ENCODE measurements at places on chromosomes 7 and 10. TPM values are rescaled to one million over a fixed set of nuclear protein-coding genes. Genes with fewer than 3 reads are reported as not detected.

DNA sequence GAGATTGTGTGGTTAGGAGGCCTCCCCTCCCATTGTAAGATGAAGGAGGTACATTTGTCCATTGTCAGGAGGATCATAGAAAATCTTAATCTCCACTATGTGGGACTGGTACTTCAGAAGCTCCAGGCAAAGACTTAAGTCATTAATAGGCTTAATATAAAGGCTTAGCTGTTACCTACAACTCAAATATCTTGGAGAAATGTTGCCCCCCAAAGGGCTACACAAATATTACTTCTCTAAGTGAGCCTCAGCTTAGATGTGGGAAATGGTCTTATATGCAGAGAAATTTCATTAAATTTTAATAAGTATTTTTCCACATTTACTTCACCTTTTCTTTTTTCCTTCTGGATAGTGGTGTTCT is 27.2 kb downstream of the TAS2R41 start:
- no peaks in the 10 kb centered on the region for H3K27me3 ChIP-seq
- peaks cover 10% of the 10 kb centered on the region for H3K4me1 ChIP-seq
- peaks cover 4% of the 10 kb centered on the region for H3K36me3 ChIP-seq
- no peak for DNase-seq
- no peak overlapping the region for H3K4me3 ChIP-seq

DNA sequence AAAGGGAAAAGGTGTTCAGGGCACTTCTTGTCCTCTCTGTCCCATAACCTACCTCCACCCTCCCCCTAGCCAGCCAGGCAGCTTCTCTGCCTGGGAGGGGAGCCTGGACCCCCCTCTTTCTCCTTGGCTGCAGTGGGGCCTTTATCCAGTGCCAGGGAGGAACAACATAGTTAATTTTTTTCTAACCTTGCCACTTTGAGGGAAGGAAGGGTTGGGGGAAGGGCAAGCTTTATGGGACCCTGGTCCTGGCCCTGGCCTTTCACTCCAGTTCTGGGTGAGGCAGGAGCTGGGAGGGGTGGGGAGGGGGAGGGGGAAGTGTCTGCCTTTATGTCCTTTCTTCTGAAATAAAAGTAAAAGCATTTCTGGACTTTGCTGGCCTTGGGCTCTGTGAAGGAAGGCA is 4.5 kb downstream of the VGF start:
- peaks cover 19% of the 10 kb centered on the region for H3K4me1 ChIP-seq
- H3K36me3 ChIP-seq = peaks cover 32% of the 10 kb centered on the region
- DNase-seq = no peak
- H3K27ac ChIP-seq = no peak overlapping the region
- peaks cover 26% of the 10 kb centered on the region for H3K27me3 ChIP-seq

DNA sequence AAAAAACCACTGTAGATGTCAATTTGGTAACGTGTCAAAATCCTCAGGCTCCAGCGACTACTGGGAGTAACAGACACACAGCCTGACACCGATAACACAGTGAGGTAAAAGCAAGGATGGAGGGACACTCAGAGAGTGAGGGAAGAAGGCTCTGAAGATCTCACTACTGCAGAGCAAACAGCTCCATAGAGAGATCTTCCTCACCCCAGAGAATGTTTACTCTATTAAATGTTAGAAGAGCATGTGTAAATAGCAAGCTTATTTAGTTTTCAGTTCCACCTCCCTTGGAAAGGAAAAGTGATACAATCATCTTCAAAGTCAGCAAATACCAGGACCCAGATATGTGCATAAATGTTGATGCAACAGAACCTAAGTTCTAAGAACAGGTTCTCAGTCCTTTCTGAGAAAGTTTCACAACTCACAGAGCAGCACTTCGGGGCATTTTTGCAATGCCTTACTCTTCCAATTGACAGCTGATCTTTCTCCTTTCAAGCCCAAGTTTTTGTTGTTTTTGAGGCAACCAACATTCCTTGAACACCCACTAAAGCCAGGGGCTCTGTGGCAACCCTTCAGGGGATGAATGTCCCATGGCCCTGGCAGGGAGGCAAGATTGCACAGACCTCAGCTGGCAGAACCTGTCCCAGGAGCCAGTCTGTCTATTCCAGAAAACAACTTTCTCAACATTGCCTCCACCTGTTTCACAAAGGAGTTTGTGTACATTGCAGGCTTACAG is 177.4 kb downstream of the SFMBT2 start:
- H3K4me3 ChIP-seq = no peak overlapping the region
- peaks cover 14% of the 10 kb centered on the region for H3K4me1 ChIP-seq
- DNase-seq = no peak

GRCh38 chr7:27345997-27346396 is 103.4 kb downstream of the EVX1 start:
- no peak overlapping the region for H3K4me3 ChIP-seq
- H3K36me3 ChIP-seq = no peaks in the 10 kb centered on the region
- peaks cover 15% of the 10 kb centered on the region for H3K27me3 ChIP-seq
- DNase-seq = no peak
- H3K27ac ChIP-seq = no peak overlapping the region

GRCh38 chr7:130880668-130881067 is 146.7 kb upstream of the KLF14 start:
- no peak for DNase-seq
- H3K27ac ChIP-seq = peak overlapping the region; percentile 59
- no peak overlapping the region for H3K4me3 ChIP-seq
- peaks cover 84% of the 10 kb centered on the region for H3K36me3 ChIP-seq
- peaks cover 64% of the 10 kb centered on the region for H3K4me1 ChIP-seq
- peaks cover 2% of the 10 kb centered on the region for H3K27me3 ChIP-seq

DNA sequence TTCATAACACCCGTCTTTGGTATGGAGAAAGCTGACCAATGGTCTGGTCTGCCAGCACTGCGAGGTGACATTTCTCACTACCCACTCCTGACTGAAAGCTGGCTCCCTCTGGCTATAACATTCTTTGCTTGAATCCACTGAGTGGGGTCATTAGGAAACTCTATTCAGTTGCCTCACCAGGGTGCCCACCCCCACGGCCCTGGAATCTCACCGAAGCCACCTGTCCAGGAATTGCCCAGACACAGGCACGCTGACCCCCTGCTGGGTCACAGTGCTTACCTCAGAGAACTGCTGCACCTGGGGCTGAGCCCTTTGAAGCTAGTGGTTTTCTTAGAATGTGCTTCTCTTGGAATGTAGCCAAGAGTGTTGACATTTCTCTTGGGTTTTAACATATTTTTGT is 28.6 kb downstream of the HECW1 start:
- peaks cover 20% of the 10 kb centered on the region for H3K27me3 ChIP-seq
- no peaks in the 10 kb centered on the region for H3K4me1 ChIP-seq
- no peak overlapping the region for H3K27ac ChIP-seq
- H3K36me3 ChIP-seq = no peaks in the 10 kb centered on the region
- no peak for DNase-seq

- peak overlapping the region; percentile 98 for H3K4me3 ChIP-seq
- DNase-seq = no peak
- H3K4me1 ChIP-seq = peaks cover 46% of the 10 kb centered on the region
- peaks cover 3% of the 10 kb centered on the region for H3K36me3 ChIP-seq
These were observed 2.7 kb downstream of the MXI1 start for GRCh38 chr10:110209926-110210673.

DNA sequence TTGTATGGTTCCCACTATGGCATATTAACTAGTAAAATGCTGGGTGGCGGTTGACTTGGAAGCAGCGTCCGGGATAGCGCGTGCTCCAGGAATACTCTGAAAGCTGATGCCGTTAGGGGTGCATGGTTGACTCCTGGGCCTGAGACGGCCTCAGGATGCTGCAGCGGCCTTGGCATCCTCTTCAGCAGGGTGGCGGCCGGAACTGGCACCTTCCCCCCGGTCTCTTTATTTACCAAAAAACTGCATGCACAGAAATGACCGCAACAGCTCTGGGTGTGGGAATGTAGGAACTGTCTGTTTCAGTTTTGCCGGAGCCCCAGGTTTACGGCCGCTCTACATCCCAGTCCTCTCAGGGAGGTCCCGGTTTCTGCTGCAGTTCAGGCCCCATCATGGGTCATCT is 28.8 kb downstream of the PFKP start:
- H3K27ac ChIP-seq = peak overlapping the region; percentile 87
- H3K36me3 ChIP-seq = peaks cover 56% of the 10 kb centered on the region
- no peaks in the 10 kb centered on the region for H3K27me3 ChIP-seq
- H3K4me3 ChIP-seq = no peak overlapping the region
- DNase-seq = no peak
- H3K4me1 ChIP-seq = peaks cover 68% of the 10 kb centered on the region

DNA sequence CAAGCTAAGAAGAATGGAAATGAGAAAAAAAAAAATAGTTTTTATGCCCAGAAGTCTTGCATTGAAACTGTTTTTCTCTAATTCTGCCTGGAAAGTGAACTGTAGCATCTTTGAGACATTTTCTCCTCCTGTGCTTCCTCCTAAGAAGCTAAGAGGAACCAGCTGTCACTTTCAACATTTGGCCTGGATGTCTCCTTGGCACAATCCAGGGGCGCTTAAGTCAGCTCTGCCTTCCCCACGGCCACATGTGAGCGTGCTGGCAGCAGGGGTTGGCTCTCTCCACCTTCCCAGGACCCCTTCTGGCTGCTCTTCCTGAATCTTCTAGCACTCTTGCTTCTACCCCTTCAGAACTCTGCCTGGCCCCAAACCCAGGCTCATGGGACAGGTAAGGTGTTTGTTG is 289.6 kb upstream of the ADARB2 start:
- no peak overlapping the region for H3K4me3 ChIP-seq
- H3K27me3 ChIP-seq = no peaks in the 10 kb centered on the region
- no peak for DNase-seq
- H3K36me3 ChIP-seq = no peaks in the 10 kb centered on the region
- no peaks in the 10 kb centered on the region for H3K4me1 ChIP-seq

GRCh38 chr10:77604941-77605351 is 32.7 kb downstream of the KCNMA1 start:
- H3K4me1 ChIP-seq = no peaks in the 10 kb centered on the region
- H3K27me3 ChIP-seq = no peaks in the 10 kb centered on the region
- no peaks in the 10 kb centered on the region for H3K36me3 ChIP-seq
- no peak overlapping the region for H3K27ac ChIP-seq
- H3K4me3 ChIP-seq = no peak overlapping the region

DNA sequence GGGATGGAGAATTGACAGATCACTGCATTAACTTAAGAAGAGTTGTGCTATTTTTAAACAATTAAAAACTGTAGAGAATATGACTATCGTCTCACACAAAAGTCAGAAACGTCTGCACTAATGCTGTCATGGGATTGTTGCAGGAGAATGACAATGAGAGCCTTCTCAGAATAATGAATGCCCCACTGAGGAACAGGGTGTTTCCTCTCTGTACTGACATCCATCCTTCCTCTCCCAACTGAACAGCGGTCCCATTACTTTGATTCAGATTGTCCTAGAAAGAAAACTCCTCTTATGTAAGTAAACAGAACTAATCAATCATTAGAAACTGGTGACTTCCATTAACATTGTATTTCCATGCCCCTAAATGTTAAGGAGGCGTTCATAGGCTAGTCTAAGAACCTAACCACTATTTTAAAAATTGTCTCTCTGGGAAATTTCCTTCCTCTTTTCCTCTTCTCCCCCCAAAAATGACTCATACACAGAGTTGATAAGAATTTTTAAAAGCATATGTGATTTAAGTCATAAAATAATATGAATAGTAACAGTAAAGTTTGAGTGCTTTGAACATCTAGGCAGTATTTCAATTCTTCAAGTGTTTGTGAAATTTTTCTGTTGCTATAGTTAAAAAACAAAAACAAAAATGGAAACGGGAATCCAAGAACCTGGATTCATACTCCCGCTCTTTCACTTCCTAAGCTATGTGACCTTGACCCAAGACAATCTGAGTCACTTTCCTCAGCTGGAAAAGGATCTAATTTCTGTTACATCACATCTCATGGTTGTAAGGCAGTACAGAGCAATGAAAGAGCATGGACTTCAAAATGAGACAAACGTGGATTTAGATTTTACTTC is 12.7 kb upstream of the MACC1 start:
- H3K27me3 ChIP-seq = peaks cover 2% of the 10 kb centered on the region
- DNase-seq = no peak
- no peak overlapping the region for H3K4me3 ChIP-seq
- no peaks in the 10 kb centered on the region for H3K36me3 ChIP-seq
- no peaks in the 10 kb centered on the region for H3K4me1 ChIP-seq
- no peak overlapping the region for H3K27ac ChIP-seq

- H3K27me3 ChIP-seq = no peaks in the 10 kb centered on the region
- no peak for DNase-seq
- no peak overlapping the region for H3K4me3 ChIP-seq
- peaks cover 24% of the 10 kb centered on the region for H3K36me3 ChIP-seq
These were observed 81.4 kb upstream of the LRGUK start for GRCh38 chr7:134045716-134046115.

The LRRC17 gene
- total RNA-seq = not detected

The AGR2 gene
- not detected for total RNA-seq

The C10orf95 gene
- 0.48 TPM for total RNA-seq

The TMEM176B gene
- not detected for total RNA-seq

The LRRC18 gene
- not detected for total RNA-seq

The ACHE gene
- total RNA-seq = not detected

The POLR2J2 gene
- total RNA-seq = 4.5 TPM

The GALNT17 gene
- not detected for total RNA-seq

The PAX4 gene
- total RNA-seq = not detected

The HOXA5 gene
- total RNA-seq = not detected

The UCN3 gene
- total RNA-seq = not detected

Measured in activated CD4-positive, alpha-beta memory T cell treated with anti-CD3 and anti-CD28 coated beads for 36 hours (primary cell).